Natural killer cell treated with Interleukin-12 subunit alpha and Interleukin-12 subunit beta and Interleukin-15 and Interleukin-18, amount 100 ng/mL, for 72 hours (primary cell): ENCODE measurements at places on chromosomes 16 and 17. TPM values are rescaled to one million over a fixed set of nuclear protein-coding genes. Genes with fewer than 3 reads are reported as not detected.
A peak's percentile ranks its signal among the peaks of the same experiment; 100 is the strongest.

NHLRC4 gene
- 0.33 TPM for total RNA-seq

XAF1 gene
- total RNA-seq = 110 TPM

- DNase-seq = peak; percentile 28
Measured at GRCh38 chr17:34484193-34484733, 95.1 kb upstream of the TMEM132E start.

GRCh38 chr16:70470927-70471341 is 16.5 kb downstream of the FCSK start:
- DNase-seq = no peak

KRTAP4-5 gene
- not detected for total RNA-seq

DNA sequence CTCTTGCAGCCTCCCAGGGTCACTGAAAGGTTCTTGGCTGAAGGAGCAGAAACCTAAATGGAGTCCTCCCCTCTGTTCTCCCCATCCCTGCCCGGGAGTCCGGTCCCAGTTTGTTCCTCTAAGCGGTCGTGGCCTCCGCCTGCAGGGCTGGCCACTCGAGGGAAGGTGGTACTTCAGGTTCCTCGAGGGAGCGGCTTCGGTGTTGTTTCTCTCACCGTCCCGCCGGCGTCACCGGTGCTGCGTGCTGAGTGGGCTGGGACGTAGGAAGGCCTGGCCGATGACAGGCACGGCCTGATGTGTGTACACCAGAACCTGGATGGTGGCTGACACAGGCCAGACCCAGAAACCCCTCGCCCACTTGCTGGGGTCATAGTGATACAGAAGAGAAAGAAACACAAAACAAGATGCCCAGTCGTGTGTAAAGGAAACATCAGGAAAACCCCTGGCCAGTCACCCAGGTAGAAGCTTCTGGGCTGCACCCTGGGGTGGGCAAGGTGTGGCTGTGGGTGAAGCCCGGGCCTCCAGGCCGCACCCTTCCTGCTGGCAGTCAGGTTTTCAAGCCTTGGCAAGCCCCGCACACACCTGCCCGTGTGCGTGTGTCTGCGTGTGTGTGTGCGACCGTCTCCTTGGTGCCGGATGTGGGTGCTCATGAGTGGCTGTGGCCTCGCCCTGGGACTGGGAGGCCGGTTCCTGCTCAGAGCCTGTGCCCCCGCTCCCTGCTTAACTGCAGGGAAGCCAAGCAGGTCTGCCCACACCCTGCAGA is 52.0 kb downstream of the BAIAP2 start:
- DNase-seq = no peak

CRYBA1 gene
- total RNA-seq = not detected

DNA sequence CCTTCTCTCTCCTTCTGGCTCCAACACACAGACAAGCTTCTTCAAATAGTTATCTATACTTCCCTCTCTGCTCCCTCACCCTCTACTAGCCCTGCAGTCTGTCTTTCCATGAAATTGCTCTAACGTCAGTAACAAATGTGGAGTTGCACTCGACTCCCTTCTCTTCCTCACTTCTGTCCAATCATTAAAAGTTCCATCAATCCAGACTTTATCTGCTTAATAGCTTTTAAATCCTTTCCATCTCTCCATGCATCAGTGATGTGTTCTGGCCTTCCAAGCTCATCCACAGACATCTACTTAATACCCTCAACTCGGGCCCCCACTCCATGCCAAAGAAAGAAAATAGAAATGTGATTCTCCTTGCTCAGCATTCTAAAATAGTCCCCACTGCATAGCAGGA is 422.1 kb upstream of the CDH5 start:
- DNase-seq = no peak

DNA sequence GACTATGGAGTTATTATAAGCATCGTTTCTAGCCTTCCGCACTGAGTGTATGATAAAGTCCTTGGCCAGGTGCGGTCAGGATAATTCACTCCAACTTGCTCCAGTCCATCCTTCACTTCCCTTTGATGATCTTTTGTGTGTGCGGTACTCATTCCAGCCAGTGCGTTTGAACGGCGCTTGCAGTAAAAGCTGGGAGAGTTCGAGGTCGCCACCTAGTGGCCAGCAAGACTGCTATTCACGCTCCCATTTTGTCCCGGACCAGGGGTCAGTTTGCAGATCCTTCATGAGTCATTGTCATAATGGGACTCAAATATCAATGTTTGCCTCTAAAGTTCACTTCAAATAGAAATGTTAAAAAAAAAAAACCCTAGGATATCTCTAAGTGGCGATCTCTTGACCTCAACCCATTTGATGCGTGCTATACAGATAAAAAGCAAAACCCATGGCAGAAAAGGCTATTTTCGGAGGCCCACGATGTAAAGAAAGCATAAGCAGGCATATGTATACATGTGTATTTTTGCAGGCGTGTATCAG is 417.1 kb downstream of the TMEM114 start:
- no peak for DNase-seq

GRCh38 chr17:49681106-49681979 is 3.4 kb upstream of the SPOP start:
- no peak for DNase-seq

SDR42E1 gene
- total RNA-seq = 12.6 TPM

DNA sequence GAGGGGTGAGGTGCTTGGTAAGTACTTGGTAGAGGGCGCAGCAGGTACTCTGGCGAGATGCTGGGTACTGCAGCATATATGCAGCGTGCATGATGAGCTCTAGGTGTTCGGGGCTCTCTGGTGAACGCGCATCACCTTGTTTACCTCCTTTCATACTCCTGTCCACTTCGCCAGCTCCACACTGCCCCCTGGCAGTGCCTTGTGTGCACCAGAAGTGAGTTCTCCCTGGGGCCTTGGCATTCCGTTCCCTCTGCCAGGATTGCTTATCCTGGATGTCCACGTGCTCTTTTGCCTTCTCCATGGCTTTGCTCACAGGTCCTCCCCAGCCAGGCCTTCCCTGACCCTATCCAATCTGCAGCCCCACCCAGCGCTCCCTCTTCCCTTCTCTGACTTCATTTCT is 154.2 kb downstream of the MRM1 start:
- no peak for DNase-seq

ABCC3 gene
- not detected for total RNA-seq

NOTUM gene
- total RNA-seq = not detected

DNA sequence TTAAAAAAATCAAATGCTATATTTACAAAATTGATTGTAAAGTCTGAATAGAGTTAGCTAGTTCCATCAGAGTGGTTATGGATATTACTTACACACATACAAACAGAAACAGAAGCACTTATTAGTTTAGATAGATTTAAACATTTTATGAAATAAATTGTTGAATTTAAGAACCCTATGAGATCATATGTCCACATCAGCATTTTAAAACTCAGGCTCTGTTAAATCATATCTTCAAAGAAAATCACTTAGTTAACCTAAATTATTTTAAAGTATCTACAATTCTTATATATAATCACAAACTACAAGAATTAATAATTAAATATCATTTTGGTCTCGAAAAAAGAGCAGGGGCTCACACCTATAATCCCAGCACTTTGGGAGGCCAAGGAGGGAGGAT is 42.5 kb downstream of the HELZ start:
- DNase-seq = no peak

WNT3 gene
- 0.20 TPM for total RNA-seq

DNA sequence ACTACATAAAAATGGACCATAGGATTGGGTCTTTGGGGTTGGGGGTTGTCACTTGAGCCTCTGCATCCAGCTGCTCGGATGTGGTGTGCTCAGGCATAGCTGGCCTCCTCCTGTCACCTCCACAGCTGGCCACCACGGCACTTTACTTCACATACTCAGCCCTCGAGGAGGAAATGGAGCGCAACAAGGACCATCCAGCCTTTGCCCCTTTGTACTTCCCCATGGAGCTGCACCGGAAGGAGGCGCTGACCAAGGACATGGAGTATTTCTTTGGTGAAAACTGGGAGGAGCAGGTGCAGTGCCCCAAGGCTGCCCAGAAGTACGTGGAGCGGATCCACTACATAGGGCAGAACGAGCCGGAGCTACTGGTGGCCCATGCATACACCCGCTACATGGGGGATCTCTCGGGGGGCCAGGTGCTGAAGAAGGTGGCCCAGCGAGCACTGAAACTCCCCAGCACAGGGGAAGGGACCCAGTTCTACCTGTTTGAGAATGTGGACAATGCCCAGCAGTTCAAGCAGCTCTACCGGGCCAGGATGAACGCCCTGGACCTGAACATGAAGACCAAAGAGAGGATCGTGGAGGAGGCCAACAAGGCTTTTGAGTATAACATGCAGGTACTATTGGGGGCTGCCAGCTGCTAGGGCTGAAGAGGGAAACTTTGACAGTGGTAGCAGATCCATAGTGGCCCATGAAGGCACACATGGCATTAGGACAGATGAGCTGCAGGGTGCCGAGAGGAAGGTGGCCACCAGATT is 30.8 kb downstream of the CDIP1 start:
- no peak for DNase-seq

HMOX2 gene
- 99.5 TPM for total RNA-seq

DNA sequence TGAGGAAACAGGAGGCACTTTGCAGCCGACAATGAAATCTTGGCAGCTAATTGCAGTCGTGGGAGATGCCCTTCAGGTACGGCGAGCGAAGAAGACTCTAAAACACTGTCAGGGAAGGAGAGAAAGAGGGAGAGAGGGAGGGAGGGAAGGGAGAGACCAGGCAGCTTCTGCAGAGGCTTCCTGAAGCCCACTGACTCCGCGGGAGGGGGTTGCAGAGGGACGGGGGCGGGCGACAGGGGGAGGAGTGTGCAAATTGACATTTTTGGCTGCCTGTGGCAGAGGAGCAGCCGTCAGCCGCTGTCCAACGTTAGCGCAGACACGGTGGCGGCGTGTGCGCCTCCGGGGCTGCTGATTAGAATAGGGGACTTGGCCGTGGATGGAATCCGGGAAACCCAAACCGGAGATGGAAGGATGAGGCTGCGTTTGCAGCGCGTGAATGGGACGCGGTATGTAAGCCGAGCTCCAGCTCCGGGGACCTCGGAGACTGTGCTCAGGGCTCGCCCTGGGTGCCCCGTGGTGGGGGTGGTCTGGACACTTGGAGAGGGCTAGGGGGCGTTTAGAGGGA is 849.1 kb upstream of the RBFOX1 start:
- no peak for DNase-seq

DNA sequence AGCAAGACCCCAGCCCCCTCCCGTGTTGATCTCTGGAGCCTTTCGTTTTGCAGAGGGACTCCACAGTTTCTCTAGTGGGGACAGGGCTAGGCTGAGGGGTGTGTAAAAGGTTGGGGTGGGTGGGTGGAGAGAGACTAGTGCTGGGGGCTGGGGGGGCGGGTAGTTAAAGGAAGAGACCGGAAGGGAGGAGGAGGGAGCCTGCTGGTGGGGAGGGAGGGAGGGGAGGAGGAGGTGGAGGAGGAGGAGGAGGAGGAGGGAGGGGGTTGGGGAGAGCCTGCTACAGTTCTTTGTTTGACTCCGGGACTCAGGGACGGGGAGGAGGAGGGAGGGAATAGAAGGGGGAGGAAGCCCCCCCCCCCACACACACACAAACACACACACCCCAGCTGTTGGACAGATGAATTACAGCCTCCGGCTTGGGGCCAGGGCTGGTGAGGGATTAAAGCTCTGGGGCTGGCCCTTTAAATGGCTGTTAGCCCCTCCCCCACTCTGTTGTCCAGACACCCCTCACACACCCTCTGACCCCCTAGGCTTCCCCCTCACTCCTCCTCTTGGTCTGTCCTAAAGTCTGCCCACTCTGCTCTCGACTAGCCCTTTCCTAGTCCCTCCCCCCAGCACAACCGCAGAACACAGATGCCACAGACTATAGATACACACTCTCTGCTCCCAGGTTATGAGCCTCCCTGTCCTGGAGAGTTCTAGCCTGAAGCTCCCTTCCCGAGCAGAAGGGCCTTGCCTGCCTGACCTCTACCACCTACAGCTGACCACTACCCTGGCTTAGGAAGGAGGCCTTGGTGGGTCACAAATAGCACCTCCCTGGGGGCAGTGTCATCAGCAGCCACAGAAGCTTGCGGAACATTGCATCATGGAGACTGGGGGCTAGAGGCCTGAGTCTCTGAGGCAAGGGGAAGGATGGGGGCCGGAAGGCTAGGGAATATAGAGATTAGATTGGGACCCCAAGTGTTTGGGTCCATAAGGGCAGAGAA is 4.4 kb downstream of the KDM6B start:
- DNase-seq = peak; percentile 68

SMIM36 gene
- total RNA-seq = not detected

DNA sequence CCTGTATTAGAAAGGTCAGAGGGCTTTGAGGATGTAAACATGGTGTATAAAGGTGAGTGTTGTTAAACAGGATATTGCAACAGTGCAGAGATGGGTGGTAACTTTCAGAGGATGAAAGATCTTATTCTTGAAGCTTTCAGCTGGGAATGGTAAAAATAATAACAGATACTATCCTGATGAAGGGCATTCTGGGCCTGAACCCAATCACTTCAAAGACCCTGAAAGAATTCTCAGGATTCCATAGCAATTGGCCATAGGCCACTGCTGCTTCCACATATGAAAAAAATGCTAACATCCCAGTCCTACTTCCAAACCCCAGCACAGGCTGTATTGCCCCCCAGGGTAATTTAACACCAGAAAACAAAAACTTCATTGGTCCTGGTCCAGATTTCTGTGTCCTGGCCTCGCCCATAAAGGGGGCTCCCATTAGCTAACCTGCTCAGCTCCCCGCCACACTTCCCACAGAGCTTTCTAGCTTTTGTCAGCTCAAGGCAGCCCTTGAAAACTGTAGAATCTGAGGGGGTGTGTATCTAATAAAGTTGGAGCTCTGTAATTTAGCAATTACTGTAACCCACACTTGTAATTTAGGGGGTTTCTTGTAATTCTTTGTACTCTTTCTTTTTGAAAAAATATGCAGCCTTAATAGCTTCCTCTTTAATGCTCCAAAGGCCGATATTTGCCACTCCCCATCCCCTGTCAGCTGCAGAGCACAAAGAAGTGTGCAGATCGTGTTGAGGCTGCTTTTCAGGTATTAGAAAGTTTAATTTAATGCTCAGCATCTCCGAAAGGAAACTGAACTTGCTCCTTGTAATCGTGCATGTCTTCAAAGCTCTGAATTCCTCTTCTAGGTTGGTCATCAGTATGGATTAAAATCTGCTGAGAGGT is 371.5 kb downstream of the SEC14L1 start:
- DNase-seq = no peak

HYDIN gene
- not detected for total RNA-seq

DNA sequence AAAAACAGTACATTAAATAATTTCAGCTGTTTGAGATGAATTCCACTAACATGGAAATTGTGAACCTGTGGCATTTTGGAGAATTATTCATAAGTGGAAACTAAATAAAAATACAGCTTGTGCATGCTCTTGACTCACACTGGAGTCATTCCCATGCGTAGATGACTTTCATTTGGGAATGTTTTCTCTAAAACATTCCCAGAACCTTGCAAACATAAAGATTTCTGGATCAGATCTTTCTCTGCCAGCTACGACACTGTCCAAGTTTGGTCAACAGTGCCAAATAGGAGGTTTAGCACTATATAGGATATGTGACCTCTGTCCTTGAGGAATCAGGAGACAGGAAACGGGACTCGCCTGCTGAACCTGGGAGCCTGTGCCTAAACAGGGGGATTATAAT is 400.9 kb downstream of the SLC39A11 start:
- DNase-seq = no peak
